Spleen (tissue), 13 donors: ENCODE measurements at places on chromosomes 16 and 17. TPM values are rescaled to one million over a fixed set of nuclear protein-coding genes. Genes with fewer than 3 reads are reported as not detected.

The ITGAL gene
- total RNA-seq = 212 TPM

The ENPP7 gene
- not detected for total RNA-seq

The MYH13 gene
- not detected for total RNA-seq

The PSMC3IP gene
- 3.2 TPM for total RNA-seq

The LLGL2 gene
- total RNA-seq = 97.8 TPM

The TBC1D3E gene
- not detected for total RNA-seq

The ARHGDIG gene
- total RNA-seq = not detected

The MYCBPAP gene
- 0.98 TPM for total RNA-seq

The SALL1 gene
- not detected for total RNA-seq

The NPB gene
- total RNA-seq = 1.5 TPM

The RDM1 gene
- not detected for total RNA-seq

The SPATA33 gene
- total RNA-seq = 4.9 TPM

The NXPH3 gene
- total RNA-seq = 2.7 TPM

The TBC1D3B gene
- 10.7 TPM for total RNA-seq

DNA sequence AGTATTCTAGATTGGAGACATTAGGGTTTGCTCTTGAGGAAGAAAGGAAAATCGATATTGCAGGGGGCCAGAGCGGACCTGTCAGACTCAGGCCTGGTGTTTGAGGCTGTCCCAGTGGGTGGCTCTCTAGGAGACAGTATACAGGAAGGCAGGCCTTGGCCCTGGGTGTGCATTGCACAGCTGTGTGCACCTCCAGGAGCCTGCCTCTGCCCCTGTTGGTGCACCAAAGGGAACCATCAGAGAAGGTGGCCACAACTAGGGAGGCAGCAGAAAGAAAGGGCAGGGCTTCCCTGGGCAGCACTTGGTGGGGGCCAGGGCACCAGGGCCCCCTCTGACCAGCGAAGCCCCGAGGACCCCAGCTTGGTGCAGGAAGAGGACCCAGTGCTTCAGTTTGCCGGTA is 188.0 kb downstream of the NTN1 start:
- DNase-seq = peak; percentile 48

DNA sequence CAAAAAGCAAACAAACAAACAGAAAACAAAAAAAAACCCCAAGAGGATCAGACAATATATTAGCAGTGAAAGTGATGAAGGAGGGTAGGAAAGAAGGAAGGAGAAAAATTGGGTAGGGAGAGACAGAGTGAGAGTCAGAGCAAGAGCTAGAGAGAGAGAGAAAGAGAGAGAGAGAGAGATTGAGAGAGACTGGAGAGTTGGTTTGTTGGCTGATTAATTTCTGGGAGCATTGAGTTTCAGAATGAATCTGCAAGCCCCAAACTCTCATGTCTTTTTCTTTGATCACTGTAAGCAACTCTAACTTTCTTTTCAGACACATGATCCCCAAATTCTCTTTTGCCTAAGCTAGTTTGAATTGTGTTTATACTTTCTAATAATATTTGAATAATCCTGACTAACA is 388.1 kb downstream of the SHISA9 start:
- no peak for DNase-seq

- DNase-seq = peak; percentile 66
Observed at GRCh38 chr17:80799538-80800480, 191.8 kb upstream of the CHMP6 start.

- DNase-seq = no peak
Observed at GRCh38 chr17:69227541-69227940, 1.1 kb downstream of the ABCA10 start.

DNA sequence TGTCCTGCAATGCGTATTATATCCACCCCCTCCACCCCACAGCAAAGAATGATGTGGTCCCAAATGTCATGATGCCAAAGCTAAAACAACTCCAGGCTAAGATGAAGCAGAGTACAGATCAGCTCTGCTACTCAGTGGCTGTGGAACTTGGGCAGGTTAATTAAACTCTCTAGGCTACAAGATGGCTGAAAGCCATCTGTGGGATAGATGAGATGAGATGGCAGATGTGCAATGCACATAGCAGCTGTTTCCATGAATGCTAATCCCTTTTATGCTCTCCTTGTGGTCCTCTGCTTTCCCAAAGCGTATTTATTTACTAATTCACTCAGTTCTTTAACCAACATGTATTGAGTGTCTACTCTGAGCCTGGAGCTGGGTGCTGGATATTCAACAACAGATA is 114.4 kb downstream of the GRIN2A start:
- DNase-seq = no peak

DNA sequence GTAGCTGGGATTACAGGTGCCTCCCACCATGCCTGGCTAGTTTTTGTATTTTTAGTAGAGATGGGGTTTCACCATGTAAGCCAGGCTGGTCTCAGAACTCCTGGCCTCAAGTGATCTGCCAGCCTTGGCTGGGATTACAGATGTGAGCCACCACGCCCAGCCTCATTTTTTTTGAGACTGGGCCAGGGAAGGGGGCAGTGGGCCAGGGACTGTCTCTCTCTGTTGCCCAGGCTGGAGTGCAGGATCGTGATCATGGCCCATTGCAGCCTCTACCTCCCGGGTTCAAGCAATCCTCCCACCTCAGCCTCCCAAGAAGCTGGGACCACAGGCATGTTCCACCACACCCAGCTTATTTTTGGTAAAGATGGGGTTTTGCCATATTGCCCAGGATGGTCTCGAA is 16.0 kb downstream of the RSL1D1 start:
- peak; percentile 21 for DNase-seq

GRCh38 chr16:67986949-67987348 is 6.7 kb upstream of the DPEP3 start:
- no peak for DNase-seq

- DNase-seq = no peak
Observed at GRCh38 chr16:23670137-23670776, 8.4 kb upstream of the PLK1 start.

DNA sequence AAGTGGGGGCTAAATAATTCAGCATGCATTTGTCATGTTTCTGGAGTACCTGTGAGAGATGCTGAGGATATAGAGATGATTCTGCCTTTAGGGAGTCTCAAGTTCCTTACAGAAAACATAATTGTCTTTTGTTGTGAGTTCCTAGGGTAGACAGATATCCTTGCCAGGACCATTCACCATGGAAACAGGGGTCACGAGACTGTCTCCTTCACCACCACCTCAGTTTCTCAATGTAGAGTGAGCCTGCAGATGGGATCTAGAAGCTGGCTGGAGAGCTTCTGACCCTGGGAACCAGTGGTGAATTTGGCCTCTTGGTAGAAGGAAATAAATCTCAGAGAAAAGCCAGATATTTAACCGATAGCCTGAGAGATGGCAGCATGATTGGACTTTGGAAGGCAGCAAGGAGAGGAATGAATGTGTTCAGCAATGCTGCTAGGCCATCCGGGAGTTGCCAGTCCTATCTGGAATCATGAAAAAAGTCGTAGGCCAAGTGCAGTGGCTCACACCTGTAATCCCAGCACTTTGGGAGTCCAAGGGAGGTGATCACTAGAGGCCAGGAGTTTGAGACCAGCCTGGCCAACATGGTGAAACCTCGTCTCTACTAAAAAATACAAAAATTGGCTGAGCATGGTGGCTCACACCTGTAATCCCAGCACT is 7.4 kb upstream of the HDAC5 start:
- DNase-seq = no peak

GRCh38 chr17:81651692-81652091 is 4.7 kb downstream of the PDE6G start:
- DNase-seq = no peak

GRCh38 chr17:55770196-55770870 is 19.5 kb downstream of the PCTP start:
- no peak for DNase-seq

DNA sequence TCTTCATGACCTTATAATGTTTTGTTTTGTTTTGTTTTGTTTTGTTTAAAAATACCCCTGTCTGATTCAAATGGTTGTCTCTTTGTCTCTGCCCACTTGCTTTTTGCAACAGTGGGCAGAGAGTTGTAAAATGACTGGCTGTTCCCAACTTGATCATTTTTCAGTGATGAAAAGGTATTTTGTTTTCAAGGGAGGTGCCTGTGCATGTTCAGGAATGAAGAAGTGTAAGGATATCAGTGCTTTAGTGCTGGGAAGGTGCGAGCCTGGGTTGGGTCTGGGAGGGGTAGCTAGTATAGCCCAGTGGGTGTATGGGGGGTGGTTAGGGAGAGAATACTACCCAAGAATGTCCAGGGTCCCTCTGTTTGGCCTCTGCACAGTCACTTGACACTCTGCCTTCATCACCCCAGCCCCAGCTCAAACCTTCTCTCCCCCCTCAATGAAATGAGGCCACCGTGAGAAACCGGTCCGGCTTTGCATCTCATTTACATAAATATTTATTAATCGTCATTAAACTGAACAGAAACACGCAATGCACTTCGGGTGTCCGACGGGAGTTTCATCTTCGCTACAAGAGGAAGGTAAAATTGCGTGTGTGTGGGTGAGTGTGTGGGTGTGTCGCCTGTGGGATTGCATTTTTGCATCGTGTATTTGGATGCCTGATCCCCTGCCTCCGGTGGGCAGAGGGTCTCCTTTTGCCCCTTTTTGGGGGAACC is 4.3 kb downstream of the NEUROD2 start:
- DNase-seq = no peak

- no peak for DNase-seq
Observed at GRCh38 chr16:50933262-50933661, 191.4 kb downstream of the CYLD start.

DNA sequence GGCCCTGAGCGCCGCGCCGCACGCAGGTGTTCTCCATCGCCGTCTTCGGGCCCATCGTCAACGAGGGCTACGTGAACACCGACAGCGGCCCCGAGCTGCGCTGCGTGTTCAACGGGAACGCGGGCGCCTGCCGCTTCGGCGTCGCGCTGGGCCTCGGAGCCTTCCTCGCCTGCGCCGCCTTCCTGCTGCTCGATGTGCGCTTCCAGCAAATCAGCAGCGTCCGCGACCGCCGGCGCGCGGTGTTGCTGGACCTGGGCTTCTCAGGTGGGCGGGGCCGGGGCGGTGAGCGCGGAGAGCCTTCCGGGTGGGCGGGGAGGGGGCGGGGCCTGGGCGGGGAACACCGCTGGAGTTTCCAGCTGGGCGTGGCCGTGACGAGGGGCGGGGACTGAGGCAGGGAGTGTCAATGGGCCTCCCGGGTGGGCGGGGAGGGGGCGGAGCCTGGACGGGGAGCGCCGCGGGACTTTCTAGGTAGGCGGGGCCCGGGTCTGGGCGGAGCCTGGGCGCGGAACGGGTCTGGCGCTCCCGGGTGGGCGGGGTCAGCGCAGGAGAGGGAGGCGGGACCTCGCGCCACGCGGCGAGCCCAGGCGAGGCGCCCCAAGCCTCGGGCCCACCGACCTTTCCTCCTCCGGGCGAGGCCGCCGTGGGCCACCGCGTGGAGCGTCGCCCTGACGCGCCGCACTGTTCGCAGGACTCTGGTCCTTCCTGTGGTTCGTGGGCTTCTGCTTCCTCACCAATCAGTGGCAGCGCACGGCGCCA is 2.4 kb downstream of the SYNGR3 start:
- peak; percentile 98 for DNase-seq

- no peak for DNase-seq
Observed at GRCh38 chr16:66013486-66013885, 353.0 kb upstream of the CDH5 start.
